Breast epithelium (tissue), 4 donors: ENCODE measurements at places on chromosomes 4 and X.
A peak's percentile ranks its signal among the peaks of the same experiment; 100 is the strongest.

GRCh38 chr4:3497095-3497494 is 34.0 kb downstream of the DOK7 start:
- DNase-seq: no peak

DNA sequence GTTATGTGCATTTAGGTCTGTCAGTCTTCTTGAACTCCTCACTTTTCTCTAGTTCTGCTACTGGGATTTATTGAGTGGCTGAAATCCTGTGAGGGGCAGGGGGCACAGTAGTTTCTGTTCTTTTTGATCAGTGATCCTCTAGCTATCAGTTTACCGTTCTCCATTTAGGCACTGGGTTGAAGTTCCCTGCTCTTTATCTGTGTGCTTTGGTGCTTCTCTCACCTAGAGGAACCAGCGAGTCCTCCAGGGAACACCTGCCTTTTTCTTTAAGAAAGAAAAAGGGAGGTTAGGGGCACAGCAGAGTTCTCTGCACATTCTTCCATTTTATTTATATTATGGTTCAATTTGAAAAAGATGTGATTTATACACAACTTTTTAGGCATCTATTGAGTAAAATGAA is 503.0 kb upstream of the AGA start:
- no peak for DNase-seq

DNA sequence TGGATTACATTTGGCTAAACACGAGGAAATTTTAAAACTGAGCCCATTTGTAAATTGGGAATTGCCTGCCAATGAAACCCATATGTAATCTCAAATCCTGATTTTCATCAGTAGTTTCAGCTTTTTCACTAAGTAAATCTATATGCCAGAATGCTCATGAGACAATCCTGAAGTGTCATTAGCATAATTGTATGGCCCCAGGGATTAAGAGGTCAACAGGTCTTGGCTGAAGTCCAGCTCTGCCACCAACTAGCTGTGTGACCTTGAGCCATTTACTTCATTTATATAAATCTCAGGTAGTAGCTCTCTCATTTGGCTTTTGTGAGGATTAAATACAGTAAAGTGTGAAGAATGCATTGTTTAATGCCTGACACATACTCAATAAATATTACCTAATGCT is 320.5 kb upstream of the EMCN start:
- no peak for DNase-seq

DNA sequence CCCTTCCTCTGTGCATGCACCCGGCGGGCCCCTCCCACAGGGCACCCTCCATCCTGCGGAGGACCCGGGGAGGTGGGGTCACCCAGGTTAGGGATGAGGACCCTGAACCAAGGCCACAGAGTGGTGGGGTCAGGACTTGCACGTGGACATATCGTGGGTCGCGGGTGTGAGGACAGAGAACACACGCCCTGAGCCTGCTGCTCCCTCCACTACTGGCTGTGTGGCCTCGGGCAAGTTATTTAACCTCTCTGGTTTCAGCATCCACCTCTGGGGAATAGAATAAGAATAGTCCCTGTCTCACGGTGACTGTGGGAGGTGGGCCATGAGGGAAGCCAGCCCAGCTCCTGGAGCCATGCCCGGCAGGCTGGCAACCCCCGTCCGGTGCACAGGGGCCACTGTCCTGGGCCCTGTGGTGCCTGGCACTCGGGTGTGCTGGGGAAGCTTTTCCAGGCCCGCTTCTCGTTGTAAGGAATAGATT is 5.1 kb downstream of the PSAPL1 start:
- peak; percentile 39 for DNase-seq

DNA sequence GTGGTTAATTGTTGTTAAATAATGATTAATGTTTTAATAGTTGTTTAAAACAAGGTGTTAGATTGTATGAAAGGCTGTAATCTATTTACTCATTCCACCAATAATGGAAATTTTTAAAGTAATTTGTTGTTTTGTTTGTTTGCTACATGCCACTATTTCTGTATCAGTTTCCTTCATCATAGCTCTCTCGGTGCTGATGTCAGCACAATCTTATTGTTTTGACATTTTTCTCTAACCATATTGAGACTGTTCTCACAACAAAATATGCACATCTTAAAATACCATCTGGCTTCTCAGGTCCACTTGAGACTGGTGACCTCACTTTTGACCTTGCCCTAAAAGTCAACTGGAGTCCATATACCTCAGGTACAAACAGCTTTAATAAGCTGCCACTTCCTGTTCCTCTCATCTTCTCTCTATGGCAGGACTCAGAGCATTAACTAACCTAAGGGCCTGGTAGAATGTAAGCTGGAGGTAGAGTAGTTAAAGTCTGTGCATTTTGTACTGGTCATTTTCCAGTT is 1.0 kb upstream of the GUCY1B1 start:
- no peak for DNase-seq

DNA sequence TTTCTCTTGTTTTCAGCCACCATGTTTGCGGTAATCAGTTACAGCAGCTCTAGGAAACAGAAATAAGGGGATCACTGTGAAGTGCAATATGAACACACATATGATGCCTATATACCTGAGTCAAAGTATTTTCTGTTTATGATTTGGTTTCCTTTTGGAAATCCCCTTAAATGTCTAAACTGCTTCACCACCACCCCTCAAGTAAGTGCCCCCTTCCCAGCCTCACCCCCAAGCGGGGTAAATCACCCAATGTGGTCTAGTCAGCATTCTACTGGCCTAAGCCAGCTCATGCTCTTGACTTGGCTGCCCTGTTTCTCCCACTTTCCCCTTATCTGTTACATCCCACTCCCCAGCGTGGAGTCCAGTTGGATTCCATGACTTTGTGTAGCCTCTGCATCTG is 176.5 kb downstream of the QDPR start:
- DNase-seq: no peak

GRCh38 chr4:26356081-26356501 is 35.3 kb downstream of the RBPJ start:
- DNase-seq: no peak

GRCh38 chr4:184255361-184255760 is 37.7 kb upstream of the ENPP6 start:
- no peak for DNase-seq
